ENCODE measurements at places on chromosomes 1 and 21.

- no peak for DNase-seq
Measured at GRCh38 chr1:171753685-171754352, 12.0 kb upstream of the VAMP4 start.

DNA sequence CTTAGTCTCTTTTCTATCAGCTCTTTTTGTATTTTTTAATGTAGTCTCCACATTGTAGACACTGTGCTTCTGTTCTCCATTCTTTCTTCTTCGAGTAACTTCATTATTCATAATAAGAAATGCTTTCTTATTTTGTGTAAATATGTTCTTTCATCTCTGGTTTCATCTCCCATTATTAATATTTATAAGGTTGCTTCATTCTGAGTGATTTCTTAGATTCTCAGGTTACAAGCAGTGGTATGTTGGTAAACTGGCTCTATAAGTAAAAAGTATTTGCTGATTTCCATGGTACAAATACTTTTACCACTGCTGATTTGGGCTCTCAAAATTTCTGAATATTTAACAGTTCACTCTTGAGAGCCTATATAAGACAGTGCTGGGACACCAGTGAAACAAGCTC lies 81.3 kb downstream of the CDC14A start:
- DNase-seq, result no peak

DNA sequence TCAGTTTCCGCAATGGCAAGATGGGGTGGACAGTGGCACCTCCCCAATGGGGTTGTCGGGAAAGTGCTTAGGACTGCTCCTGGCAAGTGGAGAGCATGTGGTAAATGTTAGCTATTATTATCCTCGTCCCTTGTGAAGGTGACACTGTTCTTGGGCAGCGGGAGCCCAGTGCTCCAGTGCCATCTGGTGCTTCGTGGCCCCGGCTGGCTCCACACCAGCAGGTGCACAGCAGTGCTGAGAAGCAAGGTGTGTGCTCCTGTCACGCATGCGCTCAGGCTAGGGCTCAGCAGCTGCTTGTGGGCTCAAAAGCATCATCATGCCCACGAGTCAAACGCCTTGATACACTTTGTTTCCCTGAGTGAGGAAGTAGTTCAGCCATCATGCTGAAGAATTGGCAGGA lies 24.9 kb upstream of the KCNC4 start:
- no peak for DNase-seq

DNA sequence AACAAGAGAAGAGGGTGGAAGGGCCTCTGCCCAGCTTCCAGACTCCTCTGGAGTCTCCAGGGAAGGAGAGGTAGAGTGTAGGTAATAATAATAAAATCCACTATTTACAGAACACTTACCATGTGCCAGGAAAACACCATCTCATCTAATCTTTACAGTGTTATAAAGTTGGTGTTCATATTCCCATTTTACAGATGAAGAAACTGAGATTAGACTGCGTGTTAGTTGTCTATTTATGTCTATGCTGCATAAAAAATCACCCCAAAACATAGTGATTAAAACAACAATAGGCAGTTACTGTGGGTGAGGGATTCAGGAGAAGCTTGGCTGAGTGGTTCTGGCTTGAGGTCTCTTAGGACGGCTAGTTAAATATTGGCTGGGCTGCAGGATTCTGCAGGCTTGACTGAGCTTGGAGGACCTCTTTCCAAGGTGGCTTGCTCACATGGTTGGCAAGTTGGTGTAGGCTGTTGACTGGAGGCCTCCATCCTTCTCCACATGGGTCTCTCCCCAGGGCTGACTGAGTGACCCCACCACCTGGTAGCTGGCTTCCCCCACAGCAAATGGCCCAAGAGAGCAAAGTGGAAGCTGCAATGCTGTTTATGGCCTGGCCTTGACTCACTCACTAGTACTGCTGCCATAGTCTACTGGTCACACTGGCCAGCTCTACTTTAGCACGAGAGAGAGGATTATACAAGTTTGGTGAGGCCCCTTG lies 6.5 kb upstream of the ALX3 start:
- no peak for DNase-seq

DNA sequence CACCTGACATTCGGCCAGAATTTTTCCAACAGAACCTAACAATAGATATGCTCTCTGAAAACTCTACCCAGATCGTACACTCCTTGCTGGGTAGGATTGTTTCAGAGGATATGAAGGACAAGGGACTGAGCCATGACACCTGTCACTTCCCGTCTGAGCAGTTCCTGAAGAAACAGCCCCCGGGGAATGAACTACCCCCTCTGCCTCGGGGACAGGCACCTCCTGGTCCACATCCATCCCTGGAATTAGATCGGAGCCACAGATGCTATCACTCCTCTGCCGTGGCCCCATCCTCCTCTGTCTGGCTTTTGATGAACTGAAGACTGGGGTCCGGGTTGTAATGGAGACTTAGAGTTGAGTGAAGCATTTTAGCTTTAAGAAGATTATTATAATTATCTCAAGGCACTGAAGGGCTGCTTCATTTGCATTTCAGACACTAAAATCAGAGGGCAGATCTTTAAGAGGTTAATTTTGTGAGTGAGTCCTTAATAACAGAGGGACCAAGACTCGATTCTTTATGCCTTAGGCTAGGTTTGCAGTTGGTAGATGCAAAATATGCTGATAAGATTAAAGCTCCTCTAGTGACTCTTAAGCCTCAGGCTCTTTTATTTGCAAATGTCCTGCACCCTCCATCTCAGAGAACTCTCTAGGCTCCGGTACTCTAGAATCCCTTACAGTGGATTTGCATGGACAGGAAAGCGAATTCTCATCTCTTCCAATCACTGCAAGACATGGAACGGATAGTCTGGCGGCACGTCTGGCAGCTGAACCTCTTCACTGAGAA lies 333.8 kb downstream of the KIF26B start:
- no peak for DNase-seq

DNA sequence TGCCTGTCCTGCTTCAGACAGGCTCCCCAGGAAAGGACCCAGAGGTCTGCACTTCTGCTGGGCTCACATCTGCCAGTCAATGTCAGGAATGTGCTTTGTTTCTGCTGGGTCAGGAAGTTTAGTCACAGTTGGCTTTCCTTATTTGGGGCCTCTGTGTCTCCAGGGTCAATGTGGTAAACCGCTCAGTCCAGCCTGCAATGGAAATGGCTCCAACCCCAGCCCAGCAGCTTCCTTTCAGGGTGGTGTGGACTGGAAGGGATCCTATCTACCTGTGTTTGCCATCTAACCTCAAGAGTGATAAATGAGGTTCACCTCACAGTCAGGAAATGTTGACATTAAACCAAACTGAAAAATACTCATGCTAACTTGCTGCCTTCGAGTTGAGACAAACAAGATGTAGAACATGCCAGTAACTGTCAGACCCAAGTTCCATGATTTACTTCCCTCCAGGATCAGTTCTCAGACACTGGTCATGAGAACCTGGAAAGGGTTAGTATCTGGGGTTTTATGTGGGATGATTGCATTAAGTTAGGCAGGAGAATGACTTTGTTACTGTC lies 20.3 kb downstream of the ENO1 start:
- DNase-seq, result no peak

DNA sequence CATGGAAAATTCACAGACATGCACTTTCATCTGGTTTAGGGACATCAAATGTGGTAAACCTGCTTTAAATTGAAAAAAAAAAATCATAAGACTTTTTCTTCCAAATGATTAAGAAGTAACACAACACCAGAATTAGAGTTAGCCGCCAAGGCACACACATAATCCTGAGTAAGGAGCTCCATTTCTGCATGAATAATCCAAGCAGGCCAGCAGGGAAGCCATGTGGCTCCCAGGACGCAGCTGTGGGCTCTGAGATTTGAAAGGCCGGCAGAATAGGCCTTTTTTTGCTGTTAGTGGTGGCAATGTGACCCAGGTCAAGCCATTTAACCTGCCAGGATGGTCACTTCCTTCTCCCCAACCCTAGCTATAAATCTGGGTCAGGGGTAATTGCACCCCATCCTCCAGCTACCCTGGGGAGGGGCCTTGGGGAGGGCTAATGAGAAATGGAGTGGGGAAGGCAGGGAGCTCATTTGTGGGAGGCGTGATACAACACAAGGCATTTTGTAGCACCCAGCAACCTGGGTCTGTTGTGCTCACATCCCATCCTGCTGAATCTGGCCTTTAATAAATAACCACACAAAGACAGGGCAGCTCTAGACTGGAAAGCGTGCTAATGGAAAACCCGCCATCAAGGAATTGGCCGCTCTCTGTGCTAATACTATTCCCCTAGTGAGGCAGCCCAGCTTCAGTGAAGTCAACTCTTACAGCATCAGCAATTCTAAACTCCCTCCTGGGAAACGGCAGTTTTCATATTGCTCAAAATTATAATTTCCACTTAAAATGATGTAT lies 178.5 kb downstream of the RHOU start:
- DNase-seq, result no peak

DNA sequence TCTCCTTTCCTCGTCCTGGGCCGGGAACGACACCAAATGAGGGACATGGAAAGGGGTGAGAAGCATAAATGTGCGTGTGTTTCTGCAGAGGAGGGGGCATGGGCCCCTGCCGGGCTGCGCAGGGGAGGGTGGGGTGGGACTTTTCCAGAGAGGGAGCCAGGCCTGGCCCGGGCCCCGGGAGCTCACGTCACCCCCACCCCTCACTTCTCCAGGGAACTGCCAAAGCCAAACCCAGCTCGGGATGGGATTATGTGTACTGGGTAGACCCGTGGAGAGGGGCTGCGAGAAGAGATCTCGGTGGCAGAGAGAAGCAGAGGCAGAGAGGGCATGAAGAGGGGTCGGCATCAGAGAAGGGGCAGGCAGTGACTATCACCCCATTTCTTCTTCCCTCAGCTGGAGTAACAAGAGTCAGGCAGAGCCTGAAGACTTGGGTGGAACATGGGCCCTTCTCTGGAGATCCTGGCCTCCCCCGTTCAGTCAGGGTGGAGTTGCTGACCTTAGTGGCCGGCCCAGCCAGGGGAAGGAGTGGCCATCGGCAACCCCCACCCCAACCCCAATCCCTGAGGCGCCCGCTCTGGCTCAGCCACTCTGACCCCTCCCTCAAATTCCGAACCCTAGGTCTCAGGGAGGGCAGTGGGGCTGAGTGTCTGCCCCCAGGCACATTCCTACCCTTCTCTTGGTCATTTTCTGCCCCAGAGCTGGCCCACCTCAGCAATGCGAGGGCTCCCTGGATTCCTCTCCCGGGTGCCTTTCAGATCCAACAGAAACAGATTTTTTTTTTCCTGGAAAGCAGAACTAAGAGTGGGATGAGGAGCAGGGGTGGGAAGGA lies 1.2 kb downstream of the ADAMTSL4 start:
- no peak for DNase-seq

- DNase-seq, result no peak
Measured at GRCh38 chr21:35924714-35925301, 135.5 kb downstream of the SETD4 start.

GRCh38 chr21:28074676-28075075 lies 918.0 kb downstream of the LTN1 start:
- DNase-seq, result no peak

GRCh38 chr1:25432749-25433388 lies 2.2 kb downstream of the MACO1 start:
- no peak for DNase-seq

DNA sequence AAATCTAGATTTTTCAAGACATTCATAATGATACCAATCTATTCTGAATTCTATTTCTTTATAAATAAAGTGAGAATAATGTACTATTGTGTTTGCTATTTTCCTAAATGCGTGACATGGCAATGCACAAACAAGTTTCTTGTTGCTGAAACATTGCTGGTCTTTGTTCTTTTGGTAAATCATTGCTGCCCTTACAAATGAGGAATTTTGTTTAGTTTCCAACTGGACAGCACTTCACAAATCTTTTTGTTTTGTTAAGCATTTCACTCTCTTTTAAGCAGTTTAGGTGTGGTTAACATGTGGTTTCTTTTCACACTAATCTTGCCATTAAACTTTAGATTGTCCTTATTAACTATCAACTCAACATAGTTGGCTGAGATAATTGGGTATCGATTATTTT lies 94.6 kb downstream of the LRRC7 start:
- DNase-seq, result no peak

GRCh38 chr1:31875636-31876236 lies 59.9 kb upstream of the SPOCD1 start:
- no peak for DNase-seq

- DNase-seq, result no peak
Measured at GRCh38 chr21:36501589-36501892, 21.6 kb upstream of the CLDN14 start.

DNA sequence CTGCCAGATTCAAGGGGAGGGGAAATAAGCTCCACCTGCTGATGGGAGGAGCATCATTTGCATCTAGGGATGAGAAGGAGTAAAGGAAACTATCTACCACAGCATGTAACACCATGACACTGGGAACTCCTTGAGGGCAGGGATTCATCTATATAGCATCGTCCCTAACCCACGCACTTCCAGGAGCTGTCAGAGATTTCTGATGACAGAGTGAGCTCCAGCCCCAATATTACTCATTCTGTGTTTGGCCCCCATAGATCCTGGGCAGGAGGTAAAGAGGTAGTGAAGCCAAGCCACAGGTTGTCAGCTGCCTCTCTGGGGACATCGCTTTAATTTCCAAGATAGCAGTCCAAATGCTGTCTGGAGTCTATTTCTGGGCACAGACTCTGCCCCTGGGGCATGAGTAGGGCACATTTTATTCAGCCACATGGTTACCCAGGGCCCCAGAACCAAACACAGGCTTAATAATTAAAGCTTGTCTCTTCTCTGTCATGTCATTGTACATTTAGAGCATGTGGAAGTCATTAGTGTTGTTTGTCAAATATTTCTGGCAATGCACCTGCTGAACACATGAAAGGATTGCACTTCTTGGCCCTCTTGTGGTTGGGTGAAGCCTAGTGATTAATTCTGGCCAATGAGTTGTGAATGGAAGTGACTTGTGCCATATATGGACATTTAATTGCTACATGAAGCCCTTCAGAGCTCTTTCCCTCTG lies 105.9 kb upstream of the POU3F1 start:
- no peak for DNase-seq

- no peak for DNase-seq
Measured at GRCh38 chr1:153434746-153435455, 18.6 kb downstream of the S100A7A start.

DNA sequence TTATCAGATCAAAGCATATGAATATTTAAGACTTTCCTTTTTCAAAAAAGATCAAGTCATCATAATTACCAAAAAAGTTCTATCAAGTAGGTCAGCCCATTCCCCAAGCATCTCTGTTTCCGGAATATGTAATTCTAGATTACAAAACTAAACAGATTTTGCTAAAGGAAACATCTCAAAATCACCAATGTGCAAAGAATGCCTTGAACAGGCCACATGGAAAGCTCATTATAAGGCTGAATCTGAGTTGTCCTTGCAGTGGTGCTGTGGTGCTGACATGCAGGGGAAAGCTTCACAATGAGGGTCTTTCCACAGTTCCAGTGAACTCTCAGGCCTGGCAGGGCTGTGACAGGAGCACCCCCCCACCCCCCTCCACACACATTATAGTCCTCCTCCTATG lies 240.9 kb downstream of the OMA1 start:
- DNase-seq, result no peak

- no peak for DNase-seq
Measured at GRCh38 chr1:186783193-186783592, 45.6 kb upstream of the PLA2G4A start.

DNA sequence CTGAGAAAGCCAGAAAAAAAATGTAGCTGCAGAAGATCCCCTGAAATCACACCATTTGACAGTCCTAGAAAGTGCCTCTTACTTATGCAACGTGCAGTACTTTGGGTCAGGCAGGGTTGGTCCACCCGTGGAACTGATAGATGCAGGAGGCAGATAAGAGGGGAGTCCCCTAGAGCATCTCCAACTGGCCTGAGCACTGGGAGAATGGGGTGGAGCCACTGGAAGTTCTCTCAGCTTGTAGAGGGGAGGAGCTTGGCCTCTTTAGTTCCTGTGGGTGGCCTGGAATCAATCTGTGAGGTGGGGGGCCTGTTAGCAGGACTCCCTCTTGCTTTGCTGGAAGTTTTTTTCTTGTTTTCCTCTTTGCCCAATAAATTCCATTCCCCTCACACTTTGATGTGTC lies 335.7 kb upstream of the NCAM2 start:
- DNase-seq, result no peak
